ENCODE measurements at places on chromosomes 5 and 9. TPM values are rescaled to one million over a fixed set of nuclear protein-coding genes. Genes with fewer than 3 reads are reported as not detected.

MYOZ3 gene
- total RNA-seq, result not detected

AGXT2 gene
- total RNA-seq, result not detected

OSMR gene
- 47.9 TPM for total RNA-seq

GABBR2 gene
- total RNA-seq, result 0.29 TPM

NFIB gene
- 15.4 TPM for total RNA-seq

ASPN gene
- not detected for total RNA-seq

SPTAN1 gene
- total RNA-seq, result 114 TPM

CCDC192 gene
- total RNA-seq, result not detected

UNC13B gene
- 9.6 TPM for total RNA-seq

IRX1 gene
- 0.75 TPM for total RNA-seq

SIT1 gene
- not detected for total RNA-seq

MED27 gene
- total RNA-seq, result 25.4 TPM

IRX4 gene
- total RNA-seq, result not detected

ARL14EPL gene
- not detected for total RNA-seq

LTC4S gene
- total RNA-seq, result not detected

GLDC gene
- total RNA-seq, result 2.3 TPM
